ENCODE measurements at places on chromosomes 16 and 17.

- no peak for DNase-seq
Measured at GRCh38 chr16:83040174-83040573, 413.4 kb downstream of the CDH13 start.

DNA sequence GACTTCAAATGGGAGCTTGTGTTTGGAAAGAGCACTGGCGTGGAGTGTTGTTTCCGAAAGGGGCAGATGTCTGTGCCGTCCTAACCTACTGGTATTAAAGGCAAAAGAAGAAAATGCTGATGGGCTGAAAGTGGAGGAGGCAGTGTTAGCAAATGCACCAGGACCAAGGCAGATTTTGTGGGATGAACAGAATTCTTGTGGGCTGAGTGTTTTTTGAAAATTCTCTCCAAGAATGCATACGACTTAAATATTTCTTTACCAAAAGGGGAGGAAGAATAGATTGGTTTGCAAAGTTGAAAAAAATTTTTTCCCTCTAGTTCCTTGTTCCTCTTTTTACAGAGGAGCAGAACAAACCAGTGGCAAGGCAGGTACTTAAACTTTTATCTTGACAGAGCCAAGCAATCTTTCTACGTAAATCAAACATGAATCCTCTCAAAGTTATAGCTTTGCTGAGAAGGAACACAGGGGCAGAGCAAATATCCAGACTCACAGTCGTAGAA lies 16.8 kb downstream of the MARCHF10 start:
- DNase-seq: no peak

- DNase-seq: no peak
Measured at GRCh38 chr17:55441544-55441943, 19.9 kb upstream of the MMD start.

DNA sequence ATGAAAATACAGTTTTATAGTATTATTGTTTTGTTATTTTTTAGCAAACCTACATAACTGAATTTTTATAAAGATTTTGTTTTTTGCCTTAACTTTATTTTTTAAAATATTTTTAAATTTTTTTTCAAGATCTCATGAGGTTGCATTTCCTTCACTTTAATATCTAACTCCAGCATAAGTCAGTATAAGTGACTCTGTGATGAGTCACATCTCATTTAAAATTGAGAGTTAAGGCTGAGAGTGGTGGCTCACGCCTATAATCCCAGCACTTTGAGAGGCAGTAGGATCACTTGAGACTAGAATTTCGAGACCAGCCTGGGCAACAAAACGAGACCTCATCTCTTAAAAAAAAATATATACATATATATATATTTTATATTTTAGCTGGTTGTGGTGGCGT lies 44.0 kb downstream of the NLK start:
- no peak for DNase-seq

GRCh38 chr17:50187751-50188530 lies 13.5 kb downstream of the COL1A1 start:
- DNase-seq: no peak

GRCh38 chr16:87196661-87197060 lies 120.5 kb downstream of the C16orf95 start:
- no peak for DNase-seq

GRCh38 chr17:9284884-9285283 lies 263.6 kb downstream of the NTN1 start:
- no peak for DNase-seq

- no peak for DNase-seq
Measured at GRCh38 chr17:61306003-61306402, 93.6 kb upstream of the TBX2 start.

GRCh38 chr16:4345836-4346781 lies 5.0 kb downstream of the PAM16 start:
- DNase-seq: no peak

DNA sequence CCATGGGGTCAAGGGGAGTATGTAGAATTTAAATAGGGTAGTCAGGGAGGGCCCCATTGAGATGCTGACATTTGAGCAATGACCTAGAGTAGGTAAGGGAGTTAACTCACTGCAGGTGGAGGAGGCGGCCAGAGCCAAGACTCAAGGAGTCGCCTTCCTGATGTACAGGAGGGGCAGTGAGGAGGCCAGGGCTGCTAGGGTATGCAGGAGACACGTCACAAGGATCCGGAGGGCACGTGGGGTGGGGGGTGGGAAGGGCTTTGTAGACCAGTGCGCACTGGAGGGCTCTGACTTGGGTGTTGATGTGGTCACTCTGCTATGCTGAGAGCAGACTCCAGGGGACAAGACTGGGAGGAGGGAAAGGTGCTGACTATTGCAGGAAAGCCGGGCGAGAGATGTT lies 37.5 kb downstream of the SPECC1 start:
- no peak for DNase-seq

- DNase-seq: no peak
Measured at GRCh38 chr17:35162755-35163154, 15.1 kb downstream of the UNC45B start.

DNA sequence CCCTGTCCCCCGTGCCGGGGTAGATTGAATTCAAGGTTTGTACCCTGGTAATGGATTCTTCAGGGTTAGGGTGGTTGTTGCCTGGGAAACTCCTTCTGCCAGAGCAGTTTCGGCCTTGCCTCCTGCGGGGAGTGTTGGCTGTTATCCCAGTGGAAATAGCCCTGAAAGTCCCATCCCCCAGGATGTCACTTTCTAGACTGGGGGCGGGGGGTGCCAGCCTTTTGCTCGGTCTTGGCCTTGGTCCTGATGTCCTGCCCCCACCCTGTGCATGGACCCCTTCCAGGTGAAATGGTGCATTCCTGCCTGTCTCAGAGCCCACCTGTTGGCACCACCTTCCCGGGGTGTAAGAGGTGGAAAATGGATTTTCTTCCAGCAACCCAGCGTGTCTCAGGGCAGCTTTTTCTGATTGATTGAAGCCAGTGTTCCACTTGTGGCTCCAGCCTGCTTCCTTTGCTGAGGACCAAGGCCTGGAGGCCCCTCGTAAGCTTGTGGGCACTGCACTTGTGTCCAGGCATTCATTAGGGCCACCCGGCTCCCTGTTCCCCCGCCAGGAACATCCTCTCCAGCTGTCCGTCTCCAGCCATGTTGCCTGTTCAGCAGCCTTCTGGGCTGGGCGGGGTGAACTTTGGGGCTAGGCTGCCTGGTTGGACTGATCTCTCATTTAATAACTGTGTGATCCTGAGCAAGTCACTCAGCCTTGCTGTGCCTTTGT lies 25.6 kb downstream of the MGAT5B start:
- DNase-seq: no peak

GRCh38 chr17:360092-360750 lies 7.6 kb upstream of the RPH3AL start:
- DNase-seq: no peak

- DNase-seq: no peak
Measured at GRCh38 chr17:19876529-19877161, 8.9 kb upstream of the ULK2 start.

GRCh38 chr16:75948441-75948840 lies 222.2 kb upstream of the CPHXL start:
- no peak for DNase-seq
